Chondrocyte (in vitro differentiated cells): ENCODE measurements at places on chromosomes 4 and X. TPM values are rescaled to one million over a fixed set of nuclear protein-coding genes. Genes with fewer than 3 reads are reported as not detected.

Gene TMSB15C
- 3.4 to 4.5 TPM (median 4.3 TPM) in 3 replicates for total RNA-seq

Gene SSX2
- total RNA-seq: not detected in 3 replicates

- DNase-seq: no peak
Observed at GRCh38 chr4:30073011-30073710, 647.0 kb upstream of the PCDH7 start.

Gene PNPLA4
- total RNA-seq: 11.3 to 14.3 TPM (median 11.4 TPM) in 3 replicates

DNA sequence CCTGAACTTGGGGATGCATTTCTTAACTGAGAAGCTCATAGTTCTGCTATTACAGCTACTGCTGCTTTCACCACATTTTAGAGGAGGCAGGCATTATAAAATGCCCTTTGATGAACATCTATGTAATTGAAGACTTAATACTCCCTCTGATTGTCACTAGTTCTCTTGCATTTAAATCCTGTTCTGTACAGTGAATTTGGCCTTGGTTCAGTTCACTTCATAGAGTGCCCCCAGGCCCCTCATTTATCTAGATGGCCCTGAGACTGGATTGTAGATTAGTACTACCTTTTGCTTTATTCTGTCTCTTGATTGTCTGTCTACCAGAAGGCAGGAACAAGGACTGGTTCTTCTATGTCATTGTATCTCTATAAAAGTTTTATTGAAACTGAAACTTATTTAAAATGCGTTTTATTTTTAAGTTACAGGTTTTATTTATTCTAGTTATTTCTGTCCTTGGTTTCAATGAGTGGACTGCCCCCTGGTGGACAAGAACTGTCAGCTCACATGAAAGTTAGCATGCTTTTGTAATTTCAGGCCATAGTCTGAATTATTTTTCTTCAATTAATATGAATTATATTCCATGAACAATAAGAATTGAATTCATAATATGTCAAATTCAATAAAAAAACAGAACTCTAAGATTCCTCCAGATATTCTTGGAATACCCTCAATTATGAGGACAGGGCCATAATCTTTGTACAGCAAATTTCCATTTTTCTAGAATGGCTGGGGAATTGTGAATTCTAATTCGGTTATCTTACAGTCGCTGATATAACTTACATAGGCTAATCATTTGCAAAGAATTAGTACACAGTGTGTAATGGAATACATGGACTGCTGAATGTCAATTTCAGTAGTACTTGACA, 47.2 kb upstream of the TMEM33 start:
- no peak for DNase-seq

Gene NEIL3
- 1.5 to 2.5 TPM (median 1.7 TPM) in 3 replicates for total RNA-seq

DNA sequence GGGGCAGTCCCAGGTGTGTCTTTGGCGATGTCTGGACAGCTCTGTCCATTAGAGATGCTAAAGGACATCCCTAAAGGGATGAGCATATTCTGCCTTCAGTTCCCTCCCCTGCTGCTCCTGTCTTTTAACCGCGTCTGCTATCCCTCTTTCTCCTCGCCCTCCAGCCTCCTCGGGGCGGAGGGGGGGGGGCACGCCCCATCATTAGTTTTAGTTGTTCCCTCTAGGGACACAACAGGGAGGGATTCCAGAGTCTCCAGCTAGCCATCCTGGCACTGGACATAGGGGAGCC, 1.1 kb downstream of the MSL3 start:
- DNase-seq: no peak

- DNase-seq: no peak
Observed at GRCh38 chr4:93396272-93396671, 432.3 kb upstream of the ATOH1 start.

DNA sequence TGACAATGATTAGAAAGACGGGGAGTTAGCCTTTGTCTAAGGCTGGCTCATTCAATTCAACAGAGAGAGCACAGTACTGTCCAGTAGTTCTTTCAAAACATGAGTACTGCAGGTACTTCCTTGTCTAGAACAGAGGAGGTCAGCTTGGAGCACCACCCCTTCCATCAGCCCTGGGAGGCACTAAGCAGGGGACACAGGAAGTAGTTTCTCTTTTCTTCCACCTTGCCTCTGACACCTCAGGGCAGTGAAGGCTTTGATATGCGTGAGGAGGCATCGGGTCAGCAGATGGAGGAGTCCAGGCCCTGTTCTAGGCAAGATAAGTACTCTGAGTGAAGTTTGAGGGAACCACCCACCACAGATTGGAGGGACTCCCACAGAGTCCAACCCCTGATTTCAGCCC, 33.1 kb downstream of the MAGEB10 start:
- no peak for DNase-seq

DNA sequence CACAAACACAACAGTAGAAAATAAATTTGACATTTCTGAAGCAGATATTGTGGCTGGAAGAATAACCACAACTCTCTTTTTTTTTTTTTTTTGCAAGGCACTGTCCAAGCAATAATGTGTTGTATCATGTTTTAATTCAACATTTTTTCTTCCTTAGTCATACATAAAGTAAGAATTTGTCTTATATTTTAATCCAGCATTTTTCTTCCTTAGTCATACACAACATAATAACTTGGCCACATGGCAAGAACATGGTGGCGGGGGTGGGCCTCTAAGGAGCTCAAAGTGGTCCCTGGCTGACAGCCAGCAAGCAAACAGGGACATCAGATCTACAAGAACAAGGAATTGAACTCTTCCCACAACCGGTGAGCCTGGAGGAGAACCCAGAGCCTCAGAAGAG, 20.2 kb downstream of the FBXW7 start:
- no peak for DNase-seq

Gene NIPAL1
- total RNA-seq: 0.32 to 0.59 TPM (median 0.48 TPM) in 3 replicates

- DNase-seq: no peak
Observed at GRCh38 chrX:139882299-139882698, 50.6 kb downstream of the ATP11C start.

Gene FAT1
- total RNA-seq: 663 to 672 TPM (median 671 TPM) in 3 replicates

DNA sequence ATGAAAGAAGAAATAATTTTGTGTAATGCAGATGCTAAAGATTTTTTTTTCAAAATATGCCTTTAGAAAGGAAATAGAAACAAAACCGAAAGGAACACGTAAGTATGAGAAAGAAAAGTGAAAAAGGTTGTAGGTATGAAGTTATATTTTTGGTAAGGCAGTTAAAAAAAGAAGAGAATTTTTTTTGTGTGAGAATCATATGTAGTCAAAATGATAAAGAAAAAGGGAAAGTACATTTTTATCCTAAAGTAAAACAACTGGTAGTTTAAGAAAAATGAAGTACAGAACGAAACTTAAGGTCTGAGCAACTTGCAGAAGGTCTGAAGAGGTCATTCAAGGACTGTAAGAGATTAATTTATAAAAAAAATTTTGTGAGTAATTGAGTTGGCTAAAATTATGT, 164.0 kb upstream of the TRAM1L1 start:
- DNase-seq: no peak

GRCh38 chrX:1400742-1401471, 9.0 kb upstream of the SLC25A6 start:
- peak; percentile 39 for DNase-seq

Gene NSDHL
- total RNA-seq: 18.1 to 20.3 TPM (median 18.7 TPM) in 3 replicates

DNA sequence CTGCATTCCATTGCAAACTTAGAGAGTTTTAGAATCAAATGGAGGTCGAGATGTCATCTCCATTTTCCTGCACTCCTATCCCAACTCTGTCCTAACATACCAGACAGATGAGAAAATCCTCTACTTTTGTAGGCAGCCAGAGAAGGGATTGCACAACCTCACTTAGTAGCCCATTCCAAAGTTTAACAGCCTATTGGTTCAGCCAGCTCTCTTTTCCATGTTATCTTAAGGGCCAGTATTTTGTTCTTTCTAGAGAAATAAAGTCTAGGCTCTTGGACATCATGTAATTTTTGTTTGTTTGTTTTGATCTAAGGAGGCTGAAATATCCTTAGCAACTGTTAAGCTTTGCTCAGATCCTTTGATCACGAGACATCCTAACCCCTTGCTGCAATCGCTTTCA, 173.0 kb downstream of the COX18 start:
- no peak for DNase-seq

GRCh38 chrX:20399728-20400414, 133.2 kb upstream of the RPS6KA3 start:
- DNase-seq: no peak

- no peak for DNase-seq
Observed at GRCh38 chrX:68746988-68747387, 81.8 kb upstream of the EFNB1 start.

DNA sequence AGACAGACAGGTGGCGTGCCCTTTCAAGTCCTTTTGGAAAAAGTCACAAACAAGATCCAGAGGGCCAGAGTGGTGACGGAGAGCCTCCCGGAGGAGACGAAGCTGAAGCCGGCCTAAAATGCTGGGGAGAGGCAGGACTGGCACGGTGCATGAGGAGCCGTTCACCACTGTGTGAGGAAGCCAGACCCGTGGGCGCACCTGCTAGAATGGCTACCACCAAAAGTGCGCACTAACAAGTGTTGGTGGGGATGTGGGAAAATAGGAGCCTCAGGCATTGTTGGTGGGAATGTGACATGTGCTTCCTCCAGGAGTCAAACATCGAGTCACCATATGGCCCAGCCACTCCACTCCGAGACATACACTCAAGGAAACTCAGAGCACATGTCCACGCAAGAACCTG, 67.4 kb upstream of the HELT start:
- DNase-seq: no peak

DNA sequence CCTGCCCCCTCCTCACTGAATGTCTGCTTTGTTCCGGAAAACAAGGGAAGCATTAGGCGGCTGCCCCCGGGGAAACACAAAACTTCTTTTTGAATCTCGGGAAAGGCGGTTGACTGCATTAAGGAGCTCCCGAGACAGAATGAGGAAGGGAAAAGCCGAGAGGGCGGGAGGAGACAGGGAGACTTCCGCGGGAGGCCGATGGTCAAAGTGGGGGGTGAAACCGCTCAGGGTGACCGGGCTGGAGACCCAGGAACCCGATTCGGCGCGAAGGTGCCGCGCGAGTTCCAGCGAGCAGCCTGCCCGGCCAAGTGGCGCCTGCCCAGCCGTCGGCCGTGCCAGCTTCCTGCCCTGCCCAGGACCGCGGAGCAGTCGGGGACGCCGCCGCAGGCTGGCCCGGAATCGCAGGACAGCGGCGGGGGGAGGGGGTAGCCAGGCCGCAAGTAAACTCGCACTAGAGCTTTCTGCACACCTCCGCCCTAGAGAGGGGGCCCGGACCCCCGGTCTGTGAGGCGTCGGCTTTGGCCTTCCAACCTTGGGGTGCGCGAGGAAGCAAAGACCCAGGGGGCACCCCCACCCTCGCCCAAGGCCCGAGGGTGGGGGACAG, 55.1 kb upstream of the BCOR start:
- no peak for DNase-seq

Gene ATOH1
- total RNA-seq: not detected in 3 replicates

DNA sequence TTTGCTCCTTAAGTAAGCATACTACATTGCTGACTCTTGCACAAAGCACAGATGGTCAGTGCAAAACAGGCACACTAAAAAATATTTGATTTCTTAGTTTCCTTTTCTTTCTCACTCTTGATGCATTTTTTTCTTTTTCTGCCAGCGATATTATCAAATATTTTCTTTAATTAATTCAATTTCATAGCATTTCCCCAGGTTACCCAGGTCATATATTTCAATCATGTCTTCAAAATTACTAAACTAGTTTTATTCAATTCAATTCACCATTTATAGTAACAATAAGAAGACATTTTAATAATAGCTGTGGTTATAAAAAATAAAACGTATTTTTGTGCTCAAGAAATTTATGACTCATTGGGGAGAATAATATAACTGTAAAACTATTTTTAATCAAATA, 421.2 kb downstream of the GASK1B start:
- no peak for DNase-seq

GRCh38 chr4:186405957-186406356, 140.0 kb downstream of the F11 start:
- DNase-seq: no peak

Gene RBPJ
- total RNA-seq: 52.9 to 65.8 TPM (median 58.5 TPM) in 3 replicates

Gene TMPRSS11F
- not detected in 3 replicates for total RNA-seq

DNA sequence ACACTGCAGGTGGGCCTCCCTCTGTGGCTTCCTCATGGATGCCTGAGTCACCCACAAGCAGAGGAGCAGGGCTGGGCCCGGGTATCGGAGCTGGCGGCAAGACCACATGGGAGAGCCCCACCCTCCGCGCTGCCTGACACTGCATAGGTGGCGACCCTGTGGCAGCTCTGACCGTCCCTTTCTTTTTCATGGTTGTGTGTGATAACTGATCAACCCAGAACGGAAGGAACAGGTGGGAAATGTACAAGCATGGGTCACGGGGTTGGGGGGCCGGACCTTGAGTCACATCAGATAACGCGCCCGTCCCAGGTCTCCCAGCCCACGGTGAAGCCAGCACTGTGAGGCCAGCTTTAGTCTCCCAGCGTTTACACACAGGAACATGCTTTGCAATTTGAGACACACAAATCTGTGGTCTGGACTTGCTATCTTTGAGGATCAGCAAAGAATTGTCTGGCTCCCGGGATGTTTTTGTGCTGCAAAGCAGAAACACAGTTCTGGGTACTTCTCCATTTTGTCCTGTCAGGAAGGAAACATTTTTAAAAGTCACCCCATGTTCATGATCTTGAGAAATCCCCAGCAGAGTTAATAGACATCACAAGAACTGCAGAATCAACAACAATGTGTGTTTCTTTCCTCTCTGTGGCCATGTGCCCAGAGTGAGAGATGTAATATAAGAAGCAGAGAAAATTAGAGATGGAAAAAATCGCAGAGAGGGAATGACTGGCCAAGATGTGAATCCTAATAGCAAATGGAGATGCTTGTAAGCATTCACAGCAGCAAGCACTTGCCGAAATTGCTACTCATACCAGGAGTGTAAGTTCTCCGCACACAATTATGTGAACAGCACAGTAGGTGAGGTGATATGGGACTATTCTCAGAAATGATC, 70.1 kb upstream of the CBR4 start:
- DNase-seq: no peak

Gene MSX1
- total RNA-seq: 4.4 to 4.8 TPM (median 4.4 TPM) in 3 replicates

DNA sequence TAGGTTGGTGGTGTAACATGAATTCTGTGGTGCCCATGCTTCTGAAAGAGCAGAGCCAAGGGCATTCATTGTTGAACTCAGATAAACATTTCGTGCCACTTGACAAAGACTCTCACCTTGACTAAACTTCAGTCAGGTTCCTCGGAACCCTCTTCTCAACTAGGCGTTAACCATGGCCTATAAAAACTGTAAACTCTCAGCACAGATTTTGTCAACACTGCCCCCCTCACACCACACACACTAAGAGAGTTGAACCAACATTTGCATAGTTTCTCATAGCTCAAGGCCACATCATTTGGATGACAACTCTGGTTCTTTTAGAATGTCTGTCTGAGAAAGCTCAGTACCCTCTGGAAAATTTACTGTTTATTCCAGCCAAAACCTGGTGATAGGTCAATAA, 28.1 kb downstream of the CASP6 start:
- DNase-seq: no peak

DNA sequence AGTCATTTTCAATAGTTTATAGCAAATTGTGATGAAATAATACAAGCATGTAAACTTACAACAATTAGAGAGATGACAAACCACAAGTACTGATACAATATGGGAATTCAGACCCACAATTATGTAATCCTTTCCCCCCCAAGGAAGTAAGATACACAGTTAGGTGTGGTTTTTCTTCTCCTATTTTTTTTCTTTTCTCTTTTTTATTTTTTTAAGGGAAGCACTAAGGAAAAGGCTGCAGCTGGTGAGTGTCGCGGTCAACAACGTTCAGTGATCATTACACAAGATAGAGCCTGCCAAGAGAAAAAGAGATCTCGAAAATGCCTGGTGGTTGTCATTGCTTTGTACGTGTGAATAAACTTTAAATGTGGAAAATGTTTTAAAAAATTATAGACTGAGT, 9.8 kb downstream of the NDNF start:
- DNase-seq: no peak
